Activated naive CD8-positive, alpha-beta T cell treated with anti-CD3 and anti-CD28 coated beads, Interleukin-2, amount 10 ng/mL, durations not matched to agents 7 days and 5 days (primary cell): ENCODE measurements at places on chromosomes 6 and 20. TPM values are rescaled to one million over a fixed set of nuclear protein-coding genes. Genes with fewer than 3 reads are reported as not detected.

DNA sequence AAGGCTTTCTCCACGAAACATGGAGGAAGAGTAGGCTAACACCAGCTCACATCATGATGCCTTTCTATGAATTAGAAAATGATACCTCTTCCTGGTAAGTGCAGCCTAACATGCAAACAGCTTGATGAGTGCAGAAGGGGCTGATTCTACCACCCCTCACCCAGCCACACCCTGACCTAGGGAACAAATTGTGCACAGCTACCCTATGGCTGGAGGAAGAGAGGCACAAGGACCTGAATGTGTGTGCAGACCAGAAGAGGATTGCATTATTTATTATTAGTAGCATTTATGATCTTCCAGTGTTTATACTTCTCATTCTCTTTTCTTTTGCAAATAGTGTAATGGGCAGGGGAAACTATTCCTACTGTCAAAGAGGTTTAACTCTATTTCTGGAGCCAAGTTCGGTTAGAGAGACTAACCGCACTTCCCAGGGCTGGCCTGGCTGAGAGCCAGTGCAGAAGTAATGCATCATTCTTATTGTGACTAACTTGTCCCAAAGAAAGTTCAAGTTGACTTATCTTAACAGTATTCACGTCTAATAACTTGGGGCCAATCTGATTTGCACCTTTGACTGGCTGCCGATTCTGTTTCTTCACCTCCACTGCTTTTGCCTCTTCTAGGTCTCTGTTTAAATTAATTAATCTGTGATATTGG, 237.5 kb downstream of the CD83 start:
- no peak for DNase-seq
- H3K4me3 ChIP-seq, result no peak overlapping the region
- peaks cover 9% of the 10 kb centered on the region for H3K36me3 ChIP-seq
- peaks cover 3% of the 10 kb centered on the region for H3K27me3 ChIP-seq

DNA sequence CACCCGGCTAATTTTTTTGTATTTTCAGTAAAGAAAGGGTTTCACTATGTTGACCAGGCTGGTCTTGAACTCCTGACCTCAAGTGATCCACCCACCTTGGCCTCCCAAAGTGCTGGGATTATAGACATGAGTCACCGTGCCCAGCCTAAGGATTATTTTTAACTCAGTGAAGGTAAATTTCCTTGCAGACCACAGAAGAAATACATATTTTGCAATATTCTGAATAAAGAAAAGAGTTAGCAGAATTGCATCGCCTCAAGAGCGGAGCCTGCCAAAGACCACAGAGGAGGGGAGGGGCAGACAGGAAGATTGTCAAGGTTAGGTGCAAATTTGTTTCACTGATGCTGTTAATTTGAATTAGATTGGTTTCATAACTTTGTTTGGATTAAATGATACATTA, 47.4 kb downstream of the SOD2 start:
- H3K4me1 ChIP-seq, result no peaks in the 10 kb centered on the region
- peaks cover 7% of the 10 kb centered on the region for H3K36me3 ChIP-seq
- DNase-seq, result no peak
- H3K27ac ChIP-seq, result no peak overlapping the region

GRCh38 chr6:159221486-159222170, 52.4 kb downstream of the FNDC1 start:
- H3K27me3 ChIP-seq, result peaks cover 29% of the 10 kb centered on the region
- DNase-seq, result no peak
- peaks cover 2% of the 10 kb centered on the region for H3K4me1 ChIP-seq
- no peak overlapping the region for H3K4me3 ChIP-seq
- H3K36me3 ChIP-seq, result no peaks in the 10 kb centered on the region

GRCh38 chr6:129469070-129469662, 240.8 kb downstream of the ARHGAP18 start:
- no peaks in the 10 kb centered on the region for H3K36me3 ChIP-seq
- no peak for DNase-seq
- H3K27me3 ChIP-seq, result no peaks in the 10 kb centered on the region

- H3K4me1 ChIP-seq, result peaks cover 21% of the 10 kb centered on the region
- DNase-seq, result no peak
- H3K4me3 ChIP-seq, result no peak overlapping the region
- no peaks in the 10 kb centered on the region for H3K27me3 ChIP-seq
Measured at GRCh38 chr6:110037726-110038295, 59.7 kb downstream of the GPR6 start.

The MUCL3 gene
- total RNA-seq, result not detected
